CD4-positive, alpha-beta T cell treated with Interleukin-4 for 4 hours (primary cell): ENCODE measurements at places on chromosomes 2 and 18.

- no peak for DNase-seq
These were observed 60.5 kb downstream of the HK2 start for GRCh38 chr2:74894272-74894981.

DNA sequence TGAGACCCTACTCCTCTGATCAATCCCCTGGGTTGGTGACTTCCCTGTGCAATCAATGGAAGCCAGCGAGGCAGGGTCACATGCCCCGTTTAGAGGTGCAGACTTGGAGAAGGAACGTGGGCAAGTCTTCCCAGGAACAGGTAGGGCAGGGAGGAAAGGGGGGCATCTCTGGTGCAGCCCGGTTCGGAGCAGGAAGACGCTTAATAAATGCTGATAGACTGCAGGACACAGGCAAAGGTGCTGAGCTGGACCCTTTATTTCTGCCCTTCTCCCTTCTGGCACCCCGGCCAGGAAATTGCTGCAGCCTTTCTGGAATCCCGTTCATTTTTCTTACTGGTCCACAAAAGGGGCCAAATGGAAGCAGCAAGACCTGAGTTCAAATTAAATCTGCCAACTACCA, 821 bp upstream of the PROC start:
- DNase-seq: no peak

- no peak for DNase-seq
These were observed 888.0 kb upstream of the SLC39A10 start for GRCh38 chr2:194769030-194769429.

DNA sequence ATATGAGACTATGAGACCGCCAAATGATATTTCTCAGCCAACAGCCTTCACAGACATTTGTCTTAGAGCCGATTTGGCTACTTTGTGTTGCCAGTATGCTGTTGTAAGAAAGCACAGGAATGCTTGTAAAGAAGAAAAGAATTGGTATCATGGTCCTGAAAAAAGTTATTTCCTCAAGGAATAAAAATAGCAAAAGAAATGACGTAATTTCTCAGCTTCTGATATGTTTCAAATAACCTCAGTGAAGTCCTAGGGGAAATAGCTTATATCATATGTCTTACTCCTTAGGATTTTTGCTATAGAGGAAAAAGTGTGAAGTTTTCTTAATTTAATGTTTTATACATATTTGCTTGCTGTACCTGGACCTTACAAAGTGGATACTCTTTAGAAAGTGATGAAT, 23.0 kb downstream of the SCN1A start:
- DNase-seq: no peak

- DNase-seq: peak; percentile 22
These were observed 456 bp downstream of the DOK1 start for GRCh38 chr2:74554820-74555531.

DNA sequence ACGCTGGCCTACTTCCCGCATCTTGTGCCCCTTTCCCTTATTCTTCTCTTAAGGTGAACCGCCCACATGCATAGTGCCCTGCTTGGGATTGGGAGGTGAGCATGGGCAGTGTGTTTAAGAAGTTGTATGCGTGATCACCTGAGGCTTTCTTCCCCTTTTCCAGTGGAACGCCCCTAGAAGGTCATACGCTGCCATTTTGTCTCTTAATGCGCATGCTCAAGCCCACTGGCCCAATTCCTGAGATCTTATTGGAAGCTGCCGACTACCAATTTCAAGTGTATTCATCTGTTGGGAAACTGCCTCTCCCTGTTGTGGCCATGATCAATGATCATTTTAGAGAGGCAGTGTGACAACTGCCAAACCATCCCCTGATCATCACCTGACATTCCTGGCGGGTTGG, 3.3 kb upstream of the CETN1 start:
- no peak for DNase-seq

DNA sequence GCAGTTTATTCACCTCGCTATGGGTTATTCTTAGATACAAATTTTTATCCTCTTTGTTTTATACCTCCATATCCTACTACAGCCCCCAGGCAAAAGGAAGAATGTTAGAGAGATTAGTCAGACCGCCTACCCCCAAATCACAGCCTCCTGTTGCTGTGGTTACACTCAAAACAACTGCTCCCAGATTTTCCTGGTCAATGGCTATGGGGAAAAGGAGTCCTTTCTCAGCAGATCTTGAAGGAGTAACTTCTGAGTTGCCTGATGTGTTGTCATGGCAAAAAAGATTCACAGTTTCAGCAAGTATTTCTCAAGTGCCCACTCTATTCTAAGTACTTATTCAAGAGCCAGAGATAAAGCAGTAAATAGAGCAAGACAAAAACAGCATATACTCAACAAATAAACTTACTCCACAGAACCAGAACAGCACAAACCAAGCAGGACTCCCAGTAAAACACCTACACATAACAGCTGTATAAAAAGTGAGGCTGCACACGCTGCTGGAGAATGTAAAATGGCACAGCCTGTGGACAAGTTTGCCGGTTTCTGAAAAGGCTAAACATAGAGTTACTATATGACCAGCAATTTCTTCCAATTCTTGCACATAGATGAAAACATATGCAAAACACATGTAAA, 104.8 kb downstream of the NOL10 start:
- no peak for DNase-seq

DNA sequence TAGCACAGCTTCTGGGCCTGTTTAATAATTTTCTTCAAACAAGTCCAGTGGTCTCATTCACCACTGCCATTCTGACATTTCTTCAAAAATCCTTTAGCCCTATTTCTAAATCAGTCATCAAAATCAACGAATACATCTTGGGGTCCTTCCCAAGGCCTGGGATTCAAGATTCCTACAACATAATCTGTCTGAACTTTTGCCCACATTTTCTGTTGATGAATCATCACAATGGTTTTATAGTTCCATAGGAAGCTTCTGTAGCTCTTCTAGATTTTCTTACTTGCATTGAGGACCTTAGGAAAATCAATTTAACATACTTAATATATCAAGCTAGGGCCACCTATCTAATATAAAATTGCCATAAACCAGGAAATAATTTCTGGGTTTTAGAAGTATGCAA, 811.8 kb upstream of the ACVR2A start:
- DNase-seq: no peak

- DNase-seq: no peak
These were observed 120.3 kb upstream of the CAPN13 start for GRCh38 chr2:30927465-30928075.

GRCh38 chr2:127034883-127035611, 71.9 kb downstream of the BIN1 start:
- no peak for DNase-seq

DNA sequence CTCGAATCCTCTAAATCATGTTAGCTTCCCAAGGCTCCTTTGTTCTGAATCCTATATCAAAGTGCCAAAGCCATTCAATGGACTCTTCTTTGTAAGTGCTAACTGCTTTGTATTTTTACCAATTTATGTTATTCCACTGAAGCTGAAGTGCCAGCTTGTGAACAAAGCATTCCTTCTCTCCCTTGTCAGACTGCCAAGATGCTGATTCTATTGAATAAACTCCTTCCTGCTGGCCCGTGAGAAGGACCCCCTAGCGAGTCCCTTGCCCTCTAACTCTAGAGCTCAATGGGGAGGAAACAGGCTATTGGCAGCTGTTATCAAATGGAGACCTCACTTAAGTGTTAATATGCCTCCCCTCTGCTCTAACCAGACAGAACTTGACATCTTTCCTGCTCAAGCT, 1097.9 kb upstream of the CNTNAP5 start:
- no peak for DNase-seq

- no peak for DNase-seq
These were observed 73.5 kb downstream of the TNS1 start for GRCh38 chr2:217929272-217929671.

GRCh38 chr18:40013001-40013609, 1941.9 kb upstream of the PIK3C3 start:
- no peak for DNase-seq

- DNase-seq: no peak
These were observed 184.8 kb downstream of the DIS3L2 start for GRCh38 chr2:232146294-232146693.

- no peak for DNase-seq
These were observed 30.3 kb downstream of the ICA1L start for GRCh38 chr2:202841090-202841867.

- DNase-seq: no peak
These were observed 149.6 kb downstream of the TMEM18 start for GRCh38 chr2:527581-527980.

DNA sequence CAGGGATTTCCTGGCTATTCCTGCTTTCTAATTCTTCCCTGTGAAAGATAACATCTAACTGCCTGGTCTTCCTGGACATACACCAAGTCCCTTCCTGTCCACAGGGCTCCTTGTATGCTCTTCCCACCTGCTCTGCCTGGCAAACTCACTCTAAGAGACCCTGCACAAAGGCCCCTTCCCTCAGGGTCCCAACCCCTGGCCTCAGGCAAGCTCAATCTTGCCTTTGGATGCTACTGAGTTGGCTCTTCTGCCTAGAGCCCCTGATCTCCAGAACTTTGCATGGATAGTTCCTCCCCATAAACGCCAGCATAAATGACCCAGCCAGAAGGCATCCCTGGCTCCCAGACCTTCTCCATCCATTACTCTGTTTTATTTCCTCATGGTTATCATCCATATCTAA, 98.3 kb upstream of the OTOS start:
- no peak for DNase-seq

GRCh38 chr2:224555823-224556366, 29.3 kb downstream of the CUL3 start:
- no peak for DNase-seq

DNA sequence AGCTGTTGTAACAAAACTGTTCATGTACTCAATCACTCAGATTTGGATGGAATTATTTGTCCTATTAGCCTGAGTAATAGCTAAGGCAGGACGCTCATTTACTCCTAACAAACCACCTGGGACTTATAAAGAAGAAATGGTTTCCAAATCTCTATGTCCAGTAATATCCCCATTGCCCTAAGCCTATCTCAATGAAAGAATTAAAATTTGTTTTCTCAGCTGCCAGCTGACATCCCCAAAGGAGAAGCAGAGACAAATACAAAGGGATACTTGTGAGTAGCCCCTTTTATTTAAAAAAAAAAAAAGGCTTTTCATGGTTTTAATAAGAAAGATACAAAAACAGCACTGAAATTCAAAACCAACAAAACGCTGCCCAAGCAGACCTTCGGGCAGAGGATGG, 211.4 kb upstream of the PARD3B start:
- no peak for DNase-seq

- DNase-seq: no peak
These were observed 123.7 kb downstream of the TNS1 start for GRCh38 chr2:217878915-217879590.

DNA sequence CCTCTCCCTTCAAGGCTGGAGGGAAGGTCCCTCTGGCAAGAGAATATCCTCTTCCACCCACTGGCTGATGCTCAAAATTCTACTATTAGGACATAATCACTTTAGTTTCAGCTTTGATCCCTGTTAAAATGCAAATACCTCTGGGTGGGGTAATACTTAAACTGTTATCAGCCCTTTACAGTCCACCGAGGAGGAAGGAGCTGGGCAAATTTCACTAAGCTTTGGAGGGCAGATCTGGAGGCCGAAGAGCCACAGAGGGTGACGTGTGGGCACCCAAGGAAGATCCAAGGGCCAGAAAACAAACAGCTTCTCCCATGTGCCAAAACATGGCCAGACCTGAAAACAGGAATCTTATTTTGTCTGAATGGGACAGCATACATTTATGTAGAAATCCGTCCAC, 74.6 kb upstream of the BCL11A start:
- no peak for DNase-seq

GRCh38 chr2:67871686-67872412, 191.0 kb downstream of the C1D start:
- no peak for DNase-seq

DNA sequence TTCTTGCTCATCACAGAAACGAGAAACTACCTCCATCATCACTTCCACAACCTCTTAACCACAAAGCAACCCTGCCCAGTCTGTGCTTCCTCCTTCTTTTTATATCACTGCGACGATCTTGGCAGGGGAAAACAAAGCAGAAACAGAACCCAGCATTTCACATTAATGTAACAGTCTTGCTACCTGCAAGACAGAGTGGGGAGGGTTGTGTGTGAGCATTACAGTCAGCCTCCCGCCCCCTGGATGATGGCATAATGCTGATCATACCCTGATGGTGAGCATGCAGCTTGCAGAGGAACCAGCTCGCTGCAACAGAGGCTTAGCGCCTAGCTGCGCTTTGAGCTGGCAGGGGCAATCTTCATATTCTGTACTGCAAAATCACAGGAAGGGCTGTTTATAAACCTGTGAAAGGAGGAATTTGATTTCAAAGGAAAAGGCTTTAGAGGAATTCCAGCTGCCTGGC, 376.1 kb downstream of the IRS1 start:
- DNase-seq: peak; percentile 48

- no peak for DNase-seq
These were observed 164.8 kb downstream of the MYCN start for GRCh38 chr2:16104949-16105668.

DNA sequence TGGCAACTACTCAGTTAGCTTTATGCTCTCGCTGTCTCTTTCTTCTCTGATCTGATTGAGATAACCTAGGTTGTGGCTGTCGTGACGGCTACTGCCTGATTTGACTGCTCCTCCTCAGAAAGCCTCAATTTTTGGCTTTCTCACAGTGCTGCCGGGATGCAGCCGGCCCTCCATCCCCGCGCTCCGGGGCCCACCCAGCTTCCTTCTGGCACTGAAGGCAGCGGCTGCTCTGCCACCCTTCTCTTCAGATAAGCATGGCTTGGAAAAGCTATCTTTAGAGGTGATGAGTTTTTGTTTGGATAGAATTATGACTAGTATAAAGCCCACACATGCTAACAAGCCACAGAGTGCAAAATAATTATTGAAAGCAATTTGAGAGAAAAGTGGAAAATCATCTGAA, 102.5 kb downstream of the DPP4 start:
- DNase-seq: no peak

DNA sequence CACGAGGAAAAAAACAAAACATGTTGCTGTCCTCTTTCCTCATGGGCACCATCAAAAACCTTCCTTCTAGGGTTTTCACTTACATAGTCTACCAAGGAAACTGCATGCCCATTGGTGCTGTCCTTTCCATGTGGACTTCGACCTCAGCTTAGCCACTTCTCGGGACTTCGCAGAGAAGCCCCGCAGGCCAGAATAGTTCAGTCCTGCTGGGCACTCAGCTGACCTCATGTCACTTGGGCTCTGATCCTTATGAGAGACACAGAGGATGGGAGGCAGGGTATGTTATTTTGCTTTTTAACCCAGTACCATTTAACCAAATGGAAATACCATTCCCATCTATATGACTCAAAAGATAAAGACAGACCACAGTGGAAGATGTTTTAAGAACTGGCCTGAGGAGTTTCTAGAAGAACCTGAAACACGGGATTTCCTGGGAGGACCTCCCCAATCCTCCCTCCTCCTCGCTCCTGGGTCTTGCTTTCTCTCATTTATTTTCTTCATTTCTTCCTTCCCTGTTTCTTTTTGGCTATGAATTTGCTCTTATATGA, 28.4 kb downstream of the AAK1 start:
- DNase-seq: no peak

- DNase-seq: no peak
These were observed 291.1 kb downstream of the ARHGAP15 start for GRCh38 chr2:143420313-143420712.

DNA sequence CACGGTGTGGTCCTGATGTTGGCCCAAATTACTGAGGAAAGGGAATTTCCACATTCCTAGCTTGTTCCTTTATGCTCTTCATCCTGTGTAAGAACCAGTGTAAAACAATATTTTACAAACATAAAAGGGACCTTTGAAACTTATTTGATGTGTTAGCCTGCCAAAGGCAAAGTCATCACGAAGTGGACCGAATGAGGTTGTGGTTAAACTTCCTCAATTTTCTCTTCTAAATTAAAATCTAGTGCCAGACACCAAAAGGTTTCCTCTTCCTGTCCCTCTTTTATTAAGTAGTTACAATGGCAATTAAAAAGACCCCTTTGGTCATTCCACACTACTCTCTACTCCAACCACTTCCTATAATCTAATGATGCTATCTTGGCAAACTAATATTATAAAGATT, 279.8 kb downstream of the AFF3 start:
- DNase-seq: no peak
